Endothelial cell (in vitro differentiated cells): ENCODE measurements at places on chromosomes 6 and 20. TPM values are rescaled to one million over a fixed set of nuclear protein-coding genes. Genes with fewer than 3 reads are reported as not detected.

ELOVL2 gene
- total RNA-seq, result 0.31 TPM

TREM2 gene
- not detected for total RNA-seq

MLN gene
- total RNA-seq, result not detected

PAX1 gene
- not detected for total RNA-seq

CNR1 gene
- total RNA-seq, result 2.0 TPM

LPA gene
- not detected for total RNA-seq

MYB gene
- 23.3 TPM for total RNA-seq

CYB5R4 gene
- 13.0 TPM for total RNA-seq

NOX3 gene
- not detected for total RNA-seq

HLA-DRA gene
- 0.28 TPM for total RNA-seq

OOEP gene
- total RNA-seq, result not detected

PKHD1 gene
- 0.03 TPM for total RNA-seq

FOXA2 gene
- total RNA-seq, result 0.59 TPM

TMC2 gene
- not detected for total RNA-seq

DNA sequence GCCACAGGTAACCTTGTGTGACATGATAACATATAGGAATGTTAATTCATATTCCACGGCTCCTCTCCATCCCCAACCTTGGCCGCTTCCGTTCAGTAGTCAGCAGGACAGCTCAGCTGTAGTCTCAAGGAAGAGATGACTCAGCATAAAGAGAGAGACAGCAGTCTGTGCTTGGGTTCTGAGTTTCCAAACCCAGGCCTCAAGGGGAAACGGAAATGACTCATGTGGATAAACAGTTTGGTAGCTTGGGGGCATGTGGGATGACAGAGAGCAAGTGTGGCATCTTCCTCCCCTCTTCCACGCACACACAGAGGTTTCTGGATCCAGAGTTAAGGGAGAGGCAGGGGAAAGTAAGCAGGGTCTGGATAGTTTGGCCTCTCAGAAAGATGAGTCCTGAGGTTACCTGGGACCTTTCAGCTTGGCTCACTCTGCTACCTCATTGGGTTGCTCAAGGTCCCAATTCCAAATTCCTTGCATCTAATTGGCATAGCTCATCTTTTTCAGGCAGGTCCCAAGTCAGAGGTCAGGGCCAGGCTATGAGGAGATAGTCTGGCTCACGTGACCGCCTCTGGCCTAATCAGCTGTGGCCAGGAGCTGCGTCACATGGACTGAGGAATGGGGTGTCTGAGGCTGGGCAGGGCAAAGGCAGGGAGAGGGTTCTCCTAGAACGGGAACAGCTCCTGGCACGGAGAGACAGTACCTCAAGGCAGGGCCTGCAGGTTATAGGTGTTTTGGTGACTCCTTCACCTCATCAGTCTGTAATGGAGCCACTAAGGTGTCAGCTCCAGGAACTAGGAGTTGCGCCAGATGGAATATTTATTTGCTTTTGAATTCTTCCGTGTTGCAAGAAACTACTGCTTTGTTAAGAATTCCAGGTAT lies 36.5 kb upstream of the MLN start:
- H3K27ac ChIP-seq, result no peak overlapping the region
- no peak for DNase-seq

GRCh38 chr20:49680484-49680883 lies 33.2 kb downstream of the B4GALT5 start:
- H3K4me1 ChIP-seq, result peaks cover 46% of the 10 kb centered on the region
- no peak overlapping the region for H3K27ac ChIP-seq
- H3K36me3 ChIP-seq, result peaks cover 16% of the 10 kb centered on the region
- no peak overlapping the region for H3K4me3 ChIP-seq

DNA sequence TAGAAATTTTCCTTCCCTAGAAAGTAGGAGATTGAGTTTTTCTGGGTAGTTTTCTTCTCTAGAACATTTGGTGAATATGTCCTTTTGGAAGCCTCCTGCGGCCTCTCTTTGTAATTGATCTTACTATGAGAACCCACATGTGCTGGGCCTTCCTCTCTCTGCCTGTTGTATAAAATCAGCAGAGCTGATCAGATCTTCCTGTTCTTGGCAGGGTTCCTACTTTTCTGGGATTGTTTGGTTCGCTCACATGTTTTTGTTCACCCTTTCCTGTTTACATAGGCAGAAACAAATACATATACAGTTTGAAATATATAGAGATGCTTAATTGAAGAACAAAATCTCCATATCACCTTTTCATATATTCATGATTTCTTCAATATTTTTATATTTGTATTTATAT lies 57.8 kb downstream of the IL22RA2 start:
- H3K27me3 ChIP-seq, result peaks cover 1% of the 10 kb centered on the region
- peaks cover 5% of the 10 kb centered on the region for H3K36me3 ChIP-seq
- no peaks in the 10 kb centered on the region for H3K4me1 ChIP-seq
- no peak overlapping the region for H3K27ac ChIP-seq
- H3K4me3 ChIP-seq, result no peak overlapping the region

DNA sequence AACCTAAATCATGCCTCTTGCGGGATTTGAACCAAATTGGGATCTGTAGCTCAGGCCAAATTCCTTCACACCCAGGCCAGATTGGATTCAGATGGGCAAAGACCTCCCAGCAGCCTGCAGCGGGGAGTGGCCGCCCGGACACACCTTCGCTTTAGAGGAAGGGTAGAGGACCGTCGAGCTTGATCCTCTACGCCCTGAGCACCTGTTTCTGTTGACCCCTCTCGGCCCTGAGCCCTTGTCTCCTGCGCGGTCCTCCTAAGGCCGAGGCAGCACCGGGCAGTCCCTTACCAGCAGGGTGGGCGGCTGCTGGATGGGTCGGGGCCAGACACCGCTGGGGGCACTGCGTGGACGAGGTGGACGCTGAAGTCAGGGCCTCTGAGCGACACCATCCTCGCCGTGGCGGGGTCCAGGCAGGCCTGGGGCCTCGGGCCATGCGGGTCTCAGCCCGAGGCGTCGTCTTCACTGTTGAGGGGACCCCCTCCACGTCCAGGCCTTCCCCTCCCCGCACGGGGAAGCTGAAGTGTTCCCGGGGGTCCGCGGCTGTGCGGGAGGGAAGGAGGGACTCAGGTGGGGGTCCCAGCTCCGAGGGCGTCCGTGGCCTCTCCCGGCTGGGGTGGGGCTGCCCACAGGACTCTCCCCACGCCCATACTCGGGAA lies 114.8 kb downstream of the SMOC2 start:
- H3K27ac ChIP-seq, result no peak overlapping the region
- H3K4me1 ChIP-seq, result peaks cover 7% of the 10 kb centered on the region
- no peaks in the 10 kb centered on the region for H3K36me3 ChIP-seq
- H3K4me3 ChIP-seq, result no peak overlapping the region

DNA sequence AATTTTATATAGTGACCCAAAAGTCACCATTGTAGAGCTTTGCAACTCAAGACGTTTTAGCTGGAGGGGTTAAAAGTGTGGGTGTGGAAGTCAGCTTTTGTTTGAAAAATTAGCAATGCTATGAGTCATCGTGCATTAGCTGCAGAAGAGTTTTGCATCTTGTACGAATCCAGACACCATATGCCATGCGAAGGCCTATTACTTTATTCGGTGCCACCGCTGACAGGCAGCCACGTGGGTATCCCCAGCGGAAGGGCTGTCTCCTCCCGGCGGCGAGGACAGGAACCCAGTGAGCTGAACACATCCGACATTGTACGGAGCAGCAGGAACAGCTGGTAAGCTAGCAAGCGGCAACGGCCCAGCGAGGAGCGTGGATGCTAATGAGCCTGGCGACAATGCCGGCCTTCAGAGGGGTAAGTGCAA lies 84.4 kb downstream of the INSM1 start:
- peak; percentile 78 for DNase-seq
- H3K27me3 ChIP-seq, result no peaks in the 10 kb centered on the region
- peaks cover 7% of the 10 kb centered on the region for H3K4me1 ChIP-seq
- no peak overlapping the region for H3K27ac ChIP-seq
- no peaks in the 10 kb centered on the region for H3K36me3 ChIP-seq

- no peaks in the 10 kb centered on the region for H3K36me3 ChIP-seq
- no peak overlapping the region for H3K4me3 ChIP-seq
- H3K27ac ChIP-seq, result no peak overlapping the region
- peaks cover 1% of the 10 kb centered on the region for H3K27me3 ChIP-seq
Observed at GRCh38 chr6:21159465-21159864, 434.1 kb upstream of the SOX4 start.

GRCh38 chr6:109531446-109531845 lies 48.4 kb upstream of the ZBTB24 start:
- no peaks in the 10 kb centered on the region for H3K36me3 ChIP-seq
- H3K27me3 ChIP-seq, result no peaks in the 10 kb centered on the region
- H3K4me3 ChIP-seq, result no peak overlapping the region
- DNase-seq, result no peak
- H3K27ac ChIP-seq, result no peak overlapping the region

GRCh38 chr20:58215116-58215515 lies 13.3 kb downstream of the ANKRD60 start:
- H3K4me1 ChIP-seq, result peaks cover 2% of the 10 kb centered on the region
- DNase-seq, result no peak
- no peaks in the 10 kb centered on the region for H3K27me3 ChIP-seq

- no peak for DNase-seq
- H3K36me3 ChIP-seq, result no peaks in the 10 kb centered on the region
- H3K27me3 ChIP-seq, result no peaks in the 10 kb centered on the region
- H3K27ac ChIP-seq, result no peak overlapping the region
- H3K4me3 ChIP-seq, result no peak overlapping the region
Observed at GRCh38 chr6:126352514-126352913, 12.6 kb downstream of the CENPW start.

GRCh38 chr20:8971669-8972316 lies 97.1 kb upstream of the PLCB4 start:
- H3K36me3 ChIP-seq, result no peaks in the 10 kb centered on the region
- H3K4me1 ChIP-seq, result peaks cover 2% of the 10 kb centered on the region
- DNase-seq, result no peak
- no peaks in the 10 kb centered on the region for H3K27me3 ChIP-seq

GRCh38 chr6:81293896-81294295 lies 458.6 kb downstream of the TENT5A start:
- H3K27ac ChIP-seq, result no peak overlapping the region
- no peak overlapping the region for H3K4me3 ChIP-seq
- no peak for DNase-seq
- H3K36me3 ChIP-seq, result no peaks in the 10 kb centered on the region
- H3K27me3 ChIP-seq, result no peaks in the 10 kb centered on the region

- no peaks in the 10 kb centered on the region for H3K4me1 ChIP-seq
- no peak for DNase-seq
- no peak overlapping the region for H3K4me3 ChIP-seq
Observed at GRCh38 chr6:83292900-83293843, 100.0 kb downstream of the RWDD2A start.

DNA sequence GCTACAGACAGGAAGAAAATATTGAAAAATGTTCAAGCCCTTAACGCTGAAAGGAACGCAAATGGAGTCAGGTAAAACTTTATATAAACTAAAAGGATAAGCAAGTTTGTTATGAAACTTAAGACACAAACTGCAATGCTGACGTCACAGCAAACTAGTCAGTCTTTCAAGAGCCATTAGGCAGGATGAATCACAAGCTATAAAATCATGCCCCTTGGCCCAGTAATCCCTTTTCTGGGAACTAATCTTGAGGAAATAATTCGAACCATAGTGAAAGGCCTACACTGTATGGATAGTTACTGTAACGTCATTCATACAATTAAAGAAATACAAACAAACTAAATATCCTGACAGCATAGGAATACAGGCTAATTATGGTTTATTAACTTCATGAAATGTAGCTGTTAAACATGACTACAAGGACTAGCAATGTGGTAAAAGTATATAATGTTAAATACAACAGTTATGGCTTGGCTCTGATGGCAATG lies 42.7 kb upstream of the HINT3 start:
- peaks cover 4% of the 10 kb centered on the region for H3K27me3 ChIP-seq
- DNase-seq, result no peak
- no peak overlapping the region for H3K27ac ChIP-seq
- no peak overlapping the region for H3K4me3 ChIP-seq
- H3K4me1 ChIP-seq, result peaks cover 12% of the 10 kb centered on the region
- H3K36me3 ChIP-seq, result peaks cover 24% of the 10 kb centered on the region

DNA sequence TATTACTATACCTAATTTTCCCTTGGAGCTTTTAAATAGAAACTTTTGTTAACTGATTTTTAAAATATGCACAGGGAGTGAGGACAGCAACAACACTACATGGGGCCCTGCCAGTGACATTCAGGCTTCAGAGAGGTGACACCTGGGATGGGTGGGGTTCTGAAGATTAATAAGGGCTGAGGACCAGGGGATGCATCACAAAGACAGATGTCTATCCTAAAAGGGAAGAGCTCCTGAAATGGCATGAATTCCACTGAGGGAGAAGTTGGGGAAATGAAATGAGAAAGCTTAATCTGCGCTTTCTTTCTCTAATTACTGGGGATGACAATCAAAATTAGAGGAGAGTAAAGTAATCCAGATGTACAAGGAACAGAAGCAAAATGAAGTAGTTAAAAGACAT lies 162.8 kb downstream of the BTBD9 start:
- H3K4me1 ChIP-seq, result peaks cover 13% of the 10 kb centered on the region
- H3K4me3 ChIP-seq, result no peak overlapping the region
- DNase-seq, result no peak
- no peaks in the 10 kb centered on the region for H3K36me3 ChIP-seq
- no peak overlapping the region for H3K27ac ChIP-seq

GRCh38 chr6:70601014-70601413 lies 34.3 kb downstream of the SDHAF4 start:
- H3K4me3 ChIP-seq, result no peak overlapping the region
- H3K4me1 ChIP-seq, result no peaks in the 10 kb centered on the region
- peaks cover 8% of the 10 kb centered on the region for H3K36me3 ChIP-seq
- H3K27ac ChIP-seq, result no peak overlapping the region
- H3K27me3 ChIP-seq, result no peaks in the 10 kb centered on the region

DNA sequence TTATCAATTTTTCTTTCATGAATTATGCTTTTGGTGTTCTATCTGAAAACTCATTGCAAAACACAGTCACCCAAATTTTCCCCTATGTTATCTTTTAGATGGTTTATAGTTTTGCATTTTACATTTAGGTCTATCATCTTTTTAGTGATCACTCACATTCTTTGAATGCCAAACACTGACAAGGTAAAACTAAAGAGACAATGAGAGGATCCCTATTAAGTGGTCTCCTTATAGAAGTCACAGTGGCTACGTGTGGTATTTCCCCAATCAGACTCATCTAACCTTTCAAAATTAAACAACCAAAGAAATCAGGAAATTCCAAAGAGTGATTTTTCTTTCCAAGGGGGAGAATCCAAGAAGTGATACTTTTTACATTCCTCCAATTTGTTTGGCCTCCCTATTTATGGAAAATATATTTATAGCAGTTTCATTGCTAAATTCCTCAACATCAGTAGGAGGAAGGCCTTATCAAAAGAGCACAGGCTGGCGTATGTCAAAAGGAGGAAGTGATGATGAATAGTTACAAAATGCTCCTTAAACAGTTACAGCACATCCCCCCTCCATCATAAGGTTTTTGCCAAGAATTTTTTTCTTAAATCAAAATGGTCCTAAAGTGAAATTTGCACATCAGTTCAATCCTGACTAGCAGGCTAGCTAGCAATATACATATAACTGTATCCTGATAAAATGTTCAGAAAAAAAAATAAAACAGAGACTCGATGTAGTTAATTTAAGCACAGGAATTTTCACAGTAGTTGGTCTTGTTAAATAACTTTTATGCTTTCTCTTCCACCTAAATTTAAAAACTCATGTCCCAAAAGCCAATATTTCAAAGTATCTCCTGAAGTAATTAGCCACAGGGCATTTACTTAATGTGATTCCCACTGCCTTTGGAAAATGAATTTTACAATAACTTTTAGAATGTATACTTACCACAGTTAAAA lies 76.2 kb upstream of the IPCEF1 start:
- peak overlapping the region; percentile 70 for H3K27ac ChIP-seq
- no peak overlapping the region for H3K4me3 ChIP-seq
- H3K27me3 ChIP-seq, result no peaks in the 10 kb centered on the region
- peaks cover 11% of the 10 kb centered on the region for H3K36me3 ChIP-seq
- H3K4me1 ChIP-seq, result peaks cover 17% of the 10 kb centered on the region
- DNase-seq, result no peak

- H3K4me3 ChIP-seq, result peak overlapping the region; percentile 76
- no peak for DNase-seq
- no peaks in the 10 kb centered on the region for H3K36me3 ChIP-seq
- peaks cover 8% of the 10 kb centered on the region for H3K27me3 ChIP-seq
- H3K27ac ChIP-seq, result no peak overlapping the region
- H3K4me1 ChIP-seq, result peaks cover 4% of the 10 kb centered on the region
Observed at GRCh38 chr20:36307412-36308325, 1.5 kb downstream of the DLGAP4 start.
